Germinal center (tissue), 1 donor: ENCODE measurements at places on chromosomes 1 and 21.

- DNase-seq: no peak
Observed at GRCh38 chr1:158035976-158036583, 42.6 kb downstream of the KIRREL1 start.

GRCh38 chr1:19735440-19736127 is 64.1 kb downstream of the TMCO4 start:
- no peak for DNase-seq

DNA sequence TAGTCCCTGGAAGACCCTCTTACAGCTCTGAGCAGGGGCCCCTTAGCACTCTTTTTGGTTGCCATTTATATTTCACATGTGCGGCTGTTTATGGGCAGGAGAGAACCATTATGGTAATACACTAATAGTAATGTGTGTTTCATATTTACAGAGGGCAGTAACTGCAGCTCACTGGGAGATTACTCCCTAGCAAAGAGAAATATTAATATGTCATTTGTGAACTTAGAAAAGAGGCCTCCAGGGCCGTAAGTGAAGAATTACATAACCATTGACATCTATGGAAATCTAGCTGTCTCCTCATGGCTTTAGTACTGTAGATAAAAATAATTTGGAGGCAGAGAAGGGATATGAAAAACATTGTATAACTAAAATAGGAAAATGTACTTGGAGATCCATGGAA is 23.4 kb upstream of the RGS16 start:
- no peak for DNase-seq

DNA sequence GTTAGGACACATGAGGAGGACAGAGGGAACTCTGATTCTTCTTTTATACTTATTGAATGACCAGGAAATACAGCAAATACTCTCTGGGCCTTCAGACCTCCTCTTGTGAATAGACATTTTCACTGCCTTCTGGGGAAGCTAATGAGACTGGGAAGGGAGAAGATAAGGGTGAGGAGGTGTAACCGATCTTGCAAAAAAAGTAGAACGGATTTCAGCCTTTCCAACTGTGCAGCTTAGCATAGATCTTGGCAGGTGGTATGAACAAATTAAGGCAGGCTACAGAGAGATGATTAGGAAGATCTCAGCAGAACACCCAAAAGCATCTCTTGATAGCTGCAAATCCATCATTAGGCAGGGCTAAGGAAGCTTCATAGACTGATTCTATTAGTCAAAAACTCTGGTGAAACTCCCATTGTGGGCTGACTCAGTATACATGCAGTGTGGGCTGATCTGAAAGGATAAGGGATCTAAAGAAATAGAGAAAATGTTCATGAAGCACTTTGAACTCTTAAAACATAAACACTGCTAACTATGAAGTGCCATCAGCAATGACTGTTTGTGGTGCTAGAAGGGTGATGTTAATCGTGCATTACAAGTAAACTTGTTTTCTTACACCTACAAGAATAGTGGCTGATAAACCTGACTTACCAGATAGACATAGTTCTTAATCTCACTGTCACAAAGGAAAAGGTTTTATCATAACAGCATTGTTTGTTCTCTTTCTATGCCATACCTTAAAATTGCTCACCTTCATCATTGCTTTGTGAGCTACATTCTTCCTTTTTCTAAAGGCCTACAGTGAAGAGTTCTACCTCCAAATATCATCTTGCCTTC is 85.5 kb upstream of the PALMD start:
- DNase-seq: no peak

GRCh38 chr21:18549214-18549905 is 145.8 kb upstream of the TMPRSS15 start:
- no peak for DNase-seq

- no peak for DNase-seq
Observed at GRCh38 chr1:156051011-156051725, 2.4 kb downstream of the UBQLN4 start.

GRCh38 chr1:214439352-214440119 is 111.9 kb downstream of the PTPN14 start:
- DNase-seq: no peak

DNA sequence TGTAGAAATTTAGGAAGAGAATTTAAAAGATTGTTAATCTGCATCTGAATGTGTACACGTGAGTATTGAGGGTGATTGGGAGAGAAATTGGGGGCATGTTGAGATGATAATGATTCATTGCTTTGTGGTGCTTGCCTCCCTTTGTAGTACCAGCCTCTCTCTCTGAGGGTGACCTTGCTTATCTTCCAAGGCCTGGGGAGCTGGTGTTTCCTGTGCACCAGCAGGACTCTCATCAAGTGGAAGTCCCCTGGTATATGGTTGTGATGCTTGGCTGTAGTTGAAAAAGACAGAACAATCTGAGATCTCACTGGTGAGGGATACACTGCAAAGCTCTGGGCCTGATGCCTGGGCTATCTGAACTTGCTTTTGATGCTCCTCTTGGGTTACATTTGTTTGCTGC is 4.0 kb downstream of the TCHHL1 start:
- DNase-seq: no peak

GRCh38 chr1:50859657-50860056 is 100.4 kb downstream of the FAF1 start:
- DNase-seq: no peak

DNA sequence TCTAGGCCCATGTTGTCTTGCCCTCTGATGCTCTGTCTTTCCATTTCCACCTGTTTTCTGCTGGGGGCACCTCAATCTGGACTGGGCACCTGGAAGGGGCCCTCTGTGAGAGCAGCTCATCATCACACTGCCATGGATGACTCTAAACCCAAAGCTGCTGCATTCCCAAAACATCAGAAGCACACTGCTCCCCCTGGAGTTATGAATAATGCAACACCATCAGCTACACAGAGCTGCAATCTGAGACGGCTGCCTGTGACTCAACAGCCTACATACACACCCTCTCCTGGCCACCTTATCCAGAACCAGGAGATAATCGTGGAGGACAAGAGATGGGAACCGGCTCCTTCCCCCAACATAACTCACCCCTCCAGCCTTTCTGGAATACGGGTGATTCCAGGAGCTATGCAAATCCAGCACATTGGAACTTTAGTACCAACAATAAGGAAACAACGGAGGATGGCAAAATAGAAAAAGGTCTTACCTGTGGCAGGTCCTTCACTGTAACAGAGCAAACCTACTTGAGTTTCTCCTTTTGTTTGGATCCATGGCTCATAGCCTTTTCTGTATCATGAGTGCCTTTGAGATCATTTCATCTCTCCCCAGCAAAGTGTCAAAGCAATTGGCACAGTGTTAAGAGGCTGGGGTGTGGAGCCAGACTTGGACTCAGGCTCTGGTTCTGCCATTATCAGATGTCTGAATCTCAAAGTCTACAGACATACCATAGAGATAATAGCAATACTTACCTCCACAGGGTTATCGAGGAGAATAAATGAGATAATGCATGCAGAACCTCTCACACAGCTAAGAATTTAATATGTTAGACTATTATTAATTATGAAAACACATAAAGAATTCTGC is 29.3 kb downstream of the AK2 start:
- DNase-seq: peak; percentile 25

DNA sequence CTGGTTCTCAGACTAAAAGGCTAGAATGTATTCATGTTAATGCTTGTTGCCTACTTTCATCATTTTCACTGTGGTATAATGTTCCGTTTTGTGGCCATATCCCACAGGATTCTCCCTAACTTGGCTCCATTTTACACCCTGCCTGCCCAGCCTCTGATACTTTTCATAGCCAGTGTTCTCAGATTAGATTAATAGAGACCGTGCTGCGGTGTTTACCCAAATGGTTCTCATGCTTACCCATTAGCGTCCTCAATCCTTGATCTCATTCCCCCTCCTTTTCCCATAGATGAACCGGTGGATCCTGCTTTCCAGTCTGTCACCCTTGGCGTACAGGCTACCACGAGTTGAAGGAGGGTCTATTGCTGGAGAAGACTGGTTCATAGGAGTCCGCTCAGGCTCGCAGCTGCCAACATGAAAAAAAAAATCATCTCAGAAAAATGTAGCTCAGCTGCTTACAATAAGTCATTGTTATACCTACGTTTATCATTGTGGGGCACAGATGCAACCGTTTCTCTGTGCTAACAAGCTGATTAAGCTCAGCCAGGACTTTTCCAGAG is 78.7 kb downstream of the SETD4 start:
- no peak for DNase-seq

DNA sequence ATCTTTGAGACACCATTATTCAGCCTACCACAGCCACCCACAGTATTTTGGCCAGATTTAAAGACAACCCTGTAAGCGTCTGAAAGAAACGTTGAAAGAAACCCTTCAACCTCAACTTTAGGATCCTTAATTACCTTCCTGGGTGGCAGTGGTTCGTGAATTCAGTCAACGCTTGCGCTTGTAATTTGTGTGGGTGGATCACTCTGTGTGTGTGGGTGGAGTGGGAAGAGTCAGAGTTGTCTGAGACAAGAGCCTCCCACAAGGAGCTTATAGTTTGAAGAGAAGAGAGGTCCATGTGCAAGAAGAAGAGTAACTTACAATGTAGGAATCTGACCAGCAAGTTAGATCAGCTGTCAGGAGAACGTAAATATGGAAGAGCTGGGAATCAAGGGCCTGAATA is 8.4 kb downstream of the COQ8A start:
- DNase-seq: no peak

DNA sequence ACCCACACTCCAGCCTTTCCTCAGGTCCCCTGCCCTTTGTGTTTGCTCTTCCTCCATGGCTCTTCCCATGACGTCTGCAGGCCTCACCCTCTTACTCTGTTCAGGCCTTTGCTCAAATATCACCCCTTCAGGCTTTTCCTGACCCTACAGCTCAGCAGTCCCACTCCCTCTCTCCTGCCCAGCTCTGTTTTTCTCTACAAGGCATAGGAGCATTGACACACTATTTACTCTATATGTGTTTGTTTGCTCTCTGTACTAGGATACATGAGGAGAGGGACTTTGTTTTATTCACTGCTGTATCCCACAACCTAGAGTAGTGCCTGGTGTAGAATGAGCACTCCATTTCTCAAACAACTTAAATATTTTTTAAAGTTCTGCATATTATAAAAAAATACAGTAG is 107.4 kb upstream of the COA6 start:
- DNase-seq: no peak

GRCh38 chr1:56533197-56533596 is 46.2 kb downstream of the PLPP3 start:
- no peak for DNase-seq

DNA sequence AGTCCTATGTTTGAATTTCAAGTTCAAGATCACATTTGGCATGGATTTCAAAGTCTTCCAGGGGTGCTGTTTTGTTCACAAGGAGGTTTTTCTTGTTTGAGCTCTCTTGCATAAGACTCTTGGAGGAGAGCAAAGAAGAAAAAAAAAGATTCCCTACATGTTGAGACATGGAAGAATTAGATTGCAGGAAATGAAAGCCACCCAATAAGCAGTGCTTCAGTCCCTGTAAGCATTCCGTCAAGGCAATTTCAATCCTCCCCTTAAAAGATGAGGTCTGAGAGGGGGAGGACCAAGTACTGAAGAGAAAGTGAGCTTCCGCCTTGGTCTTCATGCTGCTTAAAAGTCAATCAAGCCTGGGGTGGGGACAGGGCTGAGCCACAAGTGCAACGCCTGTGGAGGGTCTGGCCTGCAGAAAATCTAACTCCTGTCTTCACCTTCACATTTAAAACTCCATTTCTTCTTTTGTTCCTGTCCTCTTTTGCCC is 50.2 kb downstream of the LPAR3 start:
- DNase-seq: no peak

DNA sequence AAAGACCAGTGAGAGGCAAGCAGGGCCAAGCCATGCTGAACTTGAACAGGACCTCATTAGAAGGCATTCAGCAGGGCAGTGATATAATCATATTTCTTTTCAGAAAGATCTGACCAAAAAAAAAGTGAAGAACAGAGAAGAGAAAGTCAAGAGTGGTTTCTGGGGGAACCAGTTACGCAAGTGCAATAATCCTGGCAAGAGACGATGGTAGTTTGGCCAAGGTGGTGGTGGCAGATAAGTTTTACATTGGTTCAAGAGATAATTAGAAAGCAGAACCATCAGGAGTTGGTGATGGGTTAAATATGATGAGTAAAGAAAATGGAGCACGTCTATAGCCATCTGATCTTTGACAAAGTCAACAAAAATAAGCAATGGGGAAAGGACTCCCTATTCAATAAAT is 54.3 kb downstream of the ZSWIM5 start:
- no peak for DNase-seq

GRCh38 chr1:179126338-179127060 is 44.6 kb downstream of the TOR3A start:
- DNase-seq: no peak
